ENCODE measurements at places on chromosomes 1 and 21.

DNA sequence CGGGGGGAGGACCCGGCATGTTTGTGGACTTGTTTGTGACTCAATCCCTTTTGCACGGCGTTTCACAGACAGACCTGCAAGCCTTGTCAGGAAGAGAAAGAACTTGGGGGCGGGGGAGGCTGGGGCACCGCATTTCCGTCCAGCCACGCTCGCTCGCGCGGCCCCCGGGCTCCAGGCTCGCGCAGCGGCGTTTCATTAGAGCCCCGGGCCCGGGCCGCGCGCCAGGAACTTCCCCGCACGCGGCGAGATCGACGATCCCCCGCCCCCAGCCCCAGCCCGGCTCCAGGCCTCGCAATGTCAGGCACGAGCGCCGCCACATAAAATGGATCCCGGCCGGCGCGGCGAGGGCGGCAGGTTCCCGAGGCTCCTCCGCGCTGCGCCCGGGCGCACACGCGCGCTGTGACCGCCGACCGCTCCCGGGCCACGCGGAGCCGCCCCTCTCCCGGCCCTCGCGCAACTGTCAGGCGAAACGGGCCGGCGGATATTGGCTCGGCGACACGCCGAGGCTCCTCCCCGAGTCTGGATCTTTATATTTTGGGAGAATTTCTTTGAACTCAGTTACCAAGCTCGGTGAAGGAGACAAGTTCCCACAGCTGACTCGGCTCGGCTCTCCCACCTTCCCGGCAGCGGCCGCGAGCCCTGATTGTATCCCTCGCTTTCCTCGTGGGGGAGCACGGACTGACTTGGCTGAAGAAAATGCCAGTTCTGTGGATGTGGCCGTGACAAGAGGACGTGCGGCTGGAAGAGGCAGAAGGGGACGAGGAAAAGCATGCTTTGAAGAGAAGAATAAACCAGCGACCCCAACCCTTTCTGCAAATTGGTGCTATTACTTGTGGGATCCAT is at the start of gene KIF26B:
TSS of gene KIF26B (plus strand) at position 557 of the 843 bp plus-strand sequence. CDS start 440 bp downstream, outside the sequence.
- DNase-seq = no peak

- no peak for DNase-seq
Measured at GRCh38 chr1:205298191-205298994, 23.2 kb downstream of the NUAK2 start.

- DNase-seq = no peak
Measured at GRCh38 chr1:23449306-23449705, 24.8 kb upstream of the TCEA3 start.

DNA sequence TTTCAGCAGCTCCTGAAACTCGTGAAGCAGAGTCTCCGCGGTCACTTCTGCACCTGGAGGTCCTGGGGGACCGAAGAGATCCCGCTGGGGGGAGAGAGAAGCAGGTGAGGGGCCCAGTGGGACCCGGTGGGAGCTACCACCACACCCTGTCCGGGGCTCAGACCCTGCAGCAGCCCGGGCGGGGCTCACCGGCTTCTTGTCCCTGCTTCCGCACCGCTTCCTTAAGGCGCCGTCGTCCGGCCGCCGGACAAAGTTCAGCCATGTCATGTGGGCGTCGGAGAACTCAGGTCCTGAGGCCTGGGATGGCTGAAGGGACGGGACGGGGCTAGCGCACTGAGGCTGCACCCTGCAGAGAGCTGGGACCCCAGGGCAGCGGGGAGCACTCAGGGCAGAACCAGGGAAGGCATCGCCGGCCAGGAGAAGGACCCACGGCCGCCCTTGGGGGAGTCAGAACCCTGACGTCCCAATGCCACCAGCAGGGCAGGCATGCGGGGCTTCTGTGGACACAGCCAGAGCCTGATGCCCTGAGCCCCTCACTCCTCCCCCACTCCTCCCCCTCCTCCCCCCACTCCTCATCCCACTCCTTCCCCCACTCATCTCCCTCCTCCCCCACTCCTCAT is 2.2 kb downstream of the C1QTNF12 start:
- DNase-seq = no peak

DNA sequence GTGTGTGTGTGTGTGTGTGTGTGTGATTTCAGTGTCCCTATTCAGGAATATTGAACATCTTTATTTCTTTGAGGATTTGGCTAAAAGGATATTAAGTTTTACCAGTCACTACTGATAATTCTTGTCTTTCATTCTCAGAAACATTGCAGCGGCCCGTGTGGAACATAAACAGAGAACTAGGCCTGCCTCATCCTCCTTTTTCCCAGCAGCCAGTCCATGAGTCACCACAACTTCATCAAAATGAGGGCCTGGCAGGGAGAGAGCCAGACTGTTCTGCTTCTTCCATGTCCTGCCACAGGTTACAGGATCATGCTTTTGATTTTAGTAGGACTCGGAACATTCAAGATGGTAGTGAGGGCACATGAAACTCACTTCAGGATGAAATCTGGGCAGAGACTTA is 50.7 kb downstream of the LRIG2 start:
- no peak for DNase-seq

- no peak for DNase-seq
Measured at GRCh38 chr1:95039360-95040031, 33.3 kb downstream of the ALG14 start.

DNA sequence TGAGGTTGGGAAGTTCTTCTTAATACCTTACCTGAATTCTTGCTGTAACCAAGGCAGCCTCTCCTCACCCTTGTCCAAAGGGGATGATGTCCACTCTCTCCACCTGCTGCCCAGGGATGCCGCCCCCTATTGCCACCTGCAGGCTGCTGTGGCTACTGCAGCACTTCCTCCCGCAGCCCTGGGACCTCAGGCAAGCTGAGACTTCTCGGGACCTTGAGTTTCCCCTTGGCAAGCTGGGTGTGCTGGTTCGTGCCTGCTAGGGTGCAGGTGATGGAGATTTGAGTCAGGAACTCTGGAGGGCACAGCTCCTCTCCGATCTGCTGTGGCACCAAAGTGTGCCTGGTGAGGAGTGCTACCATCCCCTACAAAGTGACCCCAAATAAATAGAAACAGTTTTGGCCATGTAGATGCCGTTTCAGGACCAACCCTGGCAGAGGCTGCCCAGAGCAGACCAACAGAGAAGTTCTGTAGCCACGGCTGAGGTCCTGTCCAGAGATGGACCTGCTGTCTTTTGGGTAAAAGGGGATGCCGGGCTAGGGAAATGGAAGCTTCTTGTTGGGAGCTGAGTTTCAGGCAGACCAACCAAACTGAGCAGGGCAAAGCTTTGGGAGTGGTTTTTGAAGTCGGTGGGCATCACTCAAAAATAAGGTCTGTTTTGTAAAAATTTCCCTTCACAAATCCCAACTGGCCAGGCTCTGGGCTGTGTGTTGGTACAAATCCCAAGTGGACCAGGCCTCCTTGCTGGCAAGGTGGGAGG is 31.7 kb downstream of the RUNX3 start:
- DNase-seq = peak; percentile 34

GRCh38 chr1:113217447-113218208 is 144.6 kb downstream of the LRIG2 start:
- DNase-seq = no peak

GRCh38 chr1:204706838-204707509 is 21.4 kb upstream of the LRRN2 start:
- no peak for DNase-seq

DNA sequence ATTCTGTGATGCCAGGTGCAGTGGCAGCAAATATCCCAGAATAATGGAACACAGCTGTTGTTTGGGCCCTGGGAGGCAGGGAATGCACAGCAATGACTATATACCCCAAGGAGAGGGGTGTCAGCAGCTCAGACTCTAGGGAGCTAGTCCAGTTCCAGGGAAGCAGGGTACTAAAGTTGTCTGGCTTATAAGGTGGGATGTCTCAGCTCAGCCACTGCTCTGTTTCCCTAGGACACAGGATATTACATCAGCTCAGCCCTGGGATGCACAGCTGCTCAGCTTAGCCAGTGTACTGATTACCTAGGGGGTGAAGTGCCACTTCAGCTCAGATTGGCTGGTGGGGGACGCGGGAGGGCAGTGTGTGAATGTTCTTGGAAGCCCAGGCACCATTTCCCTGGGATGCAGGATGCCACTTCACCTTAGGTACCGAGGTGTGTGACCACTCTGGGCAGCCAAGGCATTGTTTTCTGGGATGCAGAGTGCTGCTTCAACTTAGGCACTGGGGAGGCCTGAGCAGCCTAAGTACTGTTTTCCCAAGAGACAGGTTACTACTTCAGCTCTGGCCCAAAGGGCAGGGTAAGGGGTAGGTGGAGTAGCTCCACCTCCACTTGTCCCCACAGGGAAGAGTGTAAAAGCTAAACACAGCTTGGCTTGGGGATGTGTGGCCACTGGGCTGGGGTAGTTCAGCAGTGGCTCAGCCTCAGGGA is 59.4 kb downstream of the DIPK1A start:
- DNase-seq = no peak

DNA sequence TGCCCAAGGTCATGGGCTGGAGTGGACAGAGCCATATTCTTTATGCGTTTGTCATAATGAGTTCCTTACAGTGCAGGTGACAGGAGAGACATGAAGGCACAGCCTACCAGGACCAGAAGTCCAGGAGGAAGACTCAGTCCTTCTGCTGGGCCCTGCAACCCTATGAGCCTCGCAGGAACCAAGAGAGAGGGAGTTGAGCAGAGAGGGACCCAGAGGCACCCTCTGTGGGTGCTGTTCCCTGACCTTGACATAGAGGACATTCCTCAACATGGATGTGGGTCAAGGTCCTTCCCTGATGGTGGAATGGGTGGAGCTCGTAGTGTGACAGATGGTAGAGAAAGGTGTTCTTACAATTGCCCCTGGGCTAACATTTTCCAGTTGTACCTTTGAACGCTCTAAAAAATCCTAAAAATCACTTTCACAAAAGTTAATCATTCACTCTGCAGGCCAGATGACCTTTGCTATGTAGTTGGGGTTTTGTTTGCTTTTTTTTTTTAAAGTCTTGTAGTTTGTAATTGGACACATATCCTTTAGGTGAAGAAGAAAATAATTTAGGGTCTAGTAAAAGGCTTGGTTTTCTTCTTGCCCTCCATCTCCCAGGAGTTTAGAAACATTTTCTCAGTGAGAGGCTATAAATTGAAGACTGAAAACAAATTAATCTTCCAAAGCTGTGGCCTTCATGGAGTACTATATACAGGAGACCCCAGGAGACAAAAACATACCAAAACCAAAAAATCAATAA is 41.9 kb downstream of the MAB21L3 start:
- no peak for DNase-seq

- no peak for DNase-seq
Measured at GRCh38 chr1:28326515-28326914, 2.3 kb upstream of the MED18 start.

Data from activated T-cell treated with anti-CD3 and anti-CD28 coated beads, Interleukin-2, amount 50 U/mL, for 4 hours (primary cell).